Upper lobe of right lung (tissue), 1 donor: ENCODE measurements at places on chromosomes 7 and 10.

DNA sequence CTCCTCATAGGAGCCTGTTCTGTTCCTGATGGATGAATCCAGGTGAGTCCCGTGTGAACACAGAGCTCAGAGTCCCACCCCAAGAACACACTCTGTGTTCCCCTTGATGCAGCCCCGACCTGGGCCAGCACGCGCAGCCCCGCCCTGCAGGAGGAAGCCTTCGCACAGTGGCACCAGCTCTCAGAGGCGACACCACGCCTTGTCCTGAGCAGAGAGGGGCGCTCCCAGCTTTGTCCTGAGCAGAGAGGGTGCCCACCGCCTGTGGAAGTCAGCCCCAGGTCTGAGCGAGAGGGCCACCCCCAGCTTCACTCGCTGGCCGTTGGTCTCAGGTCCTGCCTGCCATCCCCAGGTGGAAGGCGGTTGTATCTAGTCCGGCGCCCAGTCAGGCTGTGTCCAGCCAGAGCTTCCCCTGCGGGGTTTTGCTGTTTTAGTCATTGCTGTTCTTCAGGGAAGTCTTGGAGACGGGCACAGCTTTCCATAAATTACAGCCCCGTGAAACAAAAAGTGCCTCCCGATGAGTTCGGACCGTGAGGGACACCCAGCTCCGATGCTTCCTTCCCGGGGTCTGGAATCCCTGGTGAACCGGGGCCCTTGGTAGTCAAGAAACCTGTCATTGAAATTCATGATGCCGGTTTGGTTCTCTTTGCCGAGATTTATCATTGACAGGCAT, 43.6 kb downstream of the NKX6-2 start:
- DNase-seq = no peak

DNA sequence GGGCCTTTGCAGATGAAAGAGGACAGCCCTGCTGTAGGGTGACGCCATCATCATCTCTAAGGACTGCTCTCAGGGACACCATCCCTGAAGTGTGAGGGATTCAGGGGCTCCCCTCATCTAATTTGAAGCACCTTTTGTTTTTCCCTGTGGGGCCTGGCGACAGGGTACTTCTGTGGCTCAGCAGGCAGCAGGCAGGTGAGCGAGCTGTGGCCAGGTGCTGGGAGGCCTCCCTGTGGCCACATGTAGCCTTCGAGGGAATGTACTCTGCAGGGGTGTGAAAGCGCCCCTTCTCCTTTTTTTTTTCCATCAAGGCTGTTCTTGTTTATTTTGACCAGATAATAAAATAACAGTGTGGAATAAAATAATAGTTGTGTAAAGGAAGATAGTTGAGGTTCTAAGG, 118.2 kb upstream of the DPP6 start:
- no peak for DNase-seq

DNA sequence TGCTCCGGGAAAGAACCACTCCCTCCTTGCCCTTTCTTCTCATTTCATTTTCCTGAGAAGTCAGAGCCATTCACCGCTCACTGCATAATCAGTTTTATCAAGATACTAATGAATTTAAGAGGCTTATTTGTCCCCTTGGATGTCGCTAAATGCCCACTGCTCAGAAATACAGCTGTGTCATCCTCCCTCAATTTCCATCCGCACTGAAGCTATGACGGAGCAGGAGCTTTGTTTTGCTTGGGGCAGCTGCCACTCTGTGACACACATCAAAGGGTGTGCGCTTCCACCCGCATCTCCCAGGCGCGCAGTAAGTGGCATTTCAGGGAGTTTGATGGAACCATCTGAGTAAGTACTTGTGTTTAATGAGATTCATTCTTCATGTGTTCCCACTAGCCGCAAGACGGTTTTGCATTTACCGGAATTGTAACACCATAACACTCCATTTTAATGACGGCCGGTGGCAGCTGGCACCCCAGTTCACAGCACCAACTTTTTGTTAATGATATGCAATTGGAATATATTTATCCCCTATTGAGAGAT, 103.8 kb upstream of the PARD3 start:
- DNase-seq = no peak

GRCh38 chr10:130790339-130790738, 521.2 kb downstream of the TCERG1L start:
- DNase-seq = no peak

- peak; percentile 48 for DNase-seq
Observed at GRCh38 chr10:485776-486175, 203.7 kb downstream of the DIP2C start.

- DNase-seq = no peak
Observed at GRCh38 chr10:113168584-113168983, 218.5 kb downstream of the TCF7L2 start.

DNA sequence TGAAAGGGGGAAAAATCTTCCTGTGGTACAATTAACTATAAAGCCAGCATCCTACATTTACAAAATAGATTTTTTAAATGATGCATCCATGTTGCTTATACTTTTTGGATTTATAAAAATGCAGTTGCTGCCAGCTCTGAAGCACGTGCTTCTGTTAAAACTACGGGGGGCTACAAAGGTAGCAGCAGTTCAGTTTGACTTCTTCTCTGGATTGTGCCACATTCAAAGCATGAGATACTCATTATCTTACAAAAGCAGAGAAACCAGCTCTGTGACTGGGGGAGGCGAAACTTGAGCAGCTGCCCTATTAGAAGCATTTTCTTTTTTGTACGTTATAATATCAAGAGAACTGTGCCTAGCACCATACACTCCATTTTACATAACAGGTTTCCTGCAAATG, 31.1 kb downstream of the NEUROD6 start:
- no peak for DNase-seq

GRCh38 chr10:122421742-122422141, 32.7 kb upstream of the ARMS2 start:
- no peak for DNase-seq

DNA sequence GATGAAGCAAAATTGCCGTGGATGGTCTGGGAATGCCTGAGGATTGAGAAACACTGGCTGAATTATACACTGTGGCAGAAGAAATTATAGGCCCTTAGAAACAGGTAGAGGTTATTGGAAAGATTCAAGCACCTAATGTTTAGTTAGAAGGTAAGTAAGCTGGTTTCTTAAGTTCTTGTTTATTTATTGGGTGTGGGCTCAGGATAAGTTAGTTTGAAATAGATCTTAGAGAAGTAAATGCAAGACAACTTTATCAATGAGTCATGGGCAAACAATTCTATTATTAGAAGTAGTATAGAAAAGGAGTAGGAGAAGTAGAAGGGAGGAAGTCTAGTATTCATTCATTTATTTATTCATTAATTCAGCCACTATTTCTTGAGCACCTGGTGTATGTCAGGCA, 96.5 kb downstream of the KAT6B start:
- no peak for DNase-seq

GRCh38 chr10:7152982-7153381, 257.9 kb downstream of the SFMBT2 start:
- no peak for DNase-seq

DNA sequence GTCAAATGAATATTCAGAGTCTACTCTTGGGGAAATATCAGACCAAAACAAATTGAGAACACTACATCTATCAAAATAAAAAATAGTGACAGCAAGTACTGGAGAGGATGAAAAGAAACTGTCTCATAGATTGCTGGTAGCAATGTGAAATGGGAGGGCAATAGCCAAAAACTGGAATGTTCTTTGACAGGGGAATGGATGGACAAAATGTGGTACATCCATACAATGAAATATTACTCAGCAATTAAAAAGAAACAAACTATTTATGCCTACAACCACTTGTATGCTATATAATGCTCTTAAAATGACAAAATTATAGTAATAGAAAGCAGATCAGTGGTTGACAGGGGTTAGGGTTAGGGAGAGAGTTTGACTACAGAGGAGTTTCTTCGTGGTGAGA, 46.0 kb downstream of the CYP51A1 start:
- no peak for DNase-seq

DNA sequence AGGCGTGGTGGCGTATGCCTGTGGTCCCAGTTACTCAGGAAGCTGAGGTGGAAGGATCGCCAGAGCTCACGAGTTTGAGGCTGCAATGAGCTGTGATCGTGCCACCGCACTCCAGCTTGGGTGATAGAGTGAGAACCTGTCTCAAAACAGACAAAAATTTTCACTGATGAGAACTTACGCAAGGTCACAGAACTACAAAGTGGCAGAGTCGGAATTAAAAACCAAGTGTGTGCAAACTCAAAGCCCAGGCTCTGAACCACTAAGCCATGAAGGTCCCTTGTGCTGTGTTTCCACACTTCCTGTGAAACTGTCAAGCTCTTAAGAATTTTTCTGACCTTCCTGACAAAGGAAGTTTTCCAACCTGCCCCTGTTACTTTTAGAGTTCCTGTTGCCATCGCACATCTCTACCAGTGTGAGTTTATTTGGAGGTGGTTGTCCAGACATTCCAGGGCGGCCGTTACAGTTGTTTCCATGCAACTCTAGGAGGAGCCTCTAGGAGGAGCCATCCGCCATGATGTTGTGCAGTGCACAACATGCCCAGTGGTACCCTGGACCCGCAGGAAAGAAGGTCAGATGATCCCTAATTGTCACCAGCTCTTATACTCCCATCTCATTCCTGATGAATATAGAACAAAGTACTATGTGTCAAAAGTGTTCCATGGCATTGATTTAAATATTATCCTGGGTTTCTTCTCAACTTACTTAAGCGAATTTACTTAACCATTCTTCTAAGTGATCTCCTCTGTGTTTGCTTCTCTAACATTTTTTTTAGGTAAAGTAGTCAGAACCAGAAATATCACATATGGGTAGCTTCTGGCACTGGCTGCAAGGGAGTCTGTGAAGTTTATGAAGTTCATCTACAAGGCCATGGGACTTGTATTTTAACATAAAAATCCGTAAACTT, 49.0 kb upstream of the LYZL1 start:
- no peak for DNase-seq

DNA sequence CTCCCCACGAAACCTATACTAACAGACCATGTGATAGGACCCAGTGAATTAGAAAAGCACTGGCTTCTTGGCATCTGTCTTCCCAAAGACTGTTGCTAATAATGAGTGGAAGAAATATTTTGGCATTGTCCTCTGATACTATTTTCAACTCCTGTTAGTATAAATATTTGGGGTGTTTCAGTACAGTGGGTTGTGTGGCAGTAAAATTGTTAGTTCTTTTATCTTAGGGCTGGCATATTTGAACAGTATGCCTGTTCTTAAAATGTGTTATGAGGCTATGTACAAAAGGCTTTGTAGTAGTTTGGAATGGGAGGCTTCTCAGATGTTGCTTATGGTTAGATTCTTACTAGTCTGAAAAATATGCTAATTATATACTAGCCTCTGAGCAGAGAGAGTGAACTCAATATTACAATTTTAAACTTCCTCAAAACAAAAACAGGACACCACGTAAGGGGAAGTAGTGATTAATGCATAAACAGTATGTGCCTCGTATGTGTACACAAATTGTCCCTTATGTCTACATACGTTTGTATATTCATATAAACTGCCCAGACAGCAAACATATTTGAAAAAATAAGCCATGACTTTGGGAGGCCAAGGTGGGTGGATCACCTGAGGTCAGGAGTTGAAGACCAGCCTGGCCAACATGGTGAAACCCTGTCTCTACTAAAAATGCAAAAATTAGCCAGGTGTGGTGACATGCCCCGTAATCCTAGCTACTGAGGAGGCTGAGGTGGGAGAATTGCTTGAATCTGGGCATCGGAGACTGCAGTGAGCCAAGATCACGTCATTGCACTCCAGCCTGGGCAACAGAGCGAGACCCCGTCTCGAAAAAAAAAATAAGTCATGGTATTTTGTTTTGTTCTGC, 115.4 kb downstream of the ARID5B start:
- no peak for DNase-seq

GRCh38 chr10:17077346-17077781, 52.2 kb downstream of the CUBN start:
- no peak for DNase-seq

GRCh38 chr7:133036289-133036688, 45.6 kb downstream of the CHCHD3 start:
- DNase-seq = no peak

- peak; percentile 85 for DNase-seq
Observed at GRCh38 chr7:71752171-71752935, 620.4 kb downstream of the GALNT17 start.

- DNase-seq = no peak
Observed at GRCh38 chr7:140358412-140359051, 39.8 kb downstream of the SLC37A3 start.

GRCh38 chr10:26335574-26336093, 102.5 kb upstream of the APBB1IP start:
- no peak for DNase-seq

- no peak for DNase-seq
Observed at GRCh38 chr10:79173582-79174262, 105.0 kb downstream of the ZMIZ1 start.

DNA sequence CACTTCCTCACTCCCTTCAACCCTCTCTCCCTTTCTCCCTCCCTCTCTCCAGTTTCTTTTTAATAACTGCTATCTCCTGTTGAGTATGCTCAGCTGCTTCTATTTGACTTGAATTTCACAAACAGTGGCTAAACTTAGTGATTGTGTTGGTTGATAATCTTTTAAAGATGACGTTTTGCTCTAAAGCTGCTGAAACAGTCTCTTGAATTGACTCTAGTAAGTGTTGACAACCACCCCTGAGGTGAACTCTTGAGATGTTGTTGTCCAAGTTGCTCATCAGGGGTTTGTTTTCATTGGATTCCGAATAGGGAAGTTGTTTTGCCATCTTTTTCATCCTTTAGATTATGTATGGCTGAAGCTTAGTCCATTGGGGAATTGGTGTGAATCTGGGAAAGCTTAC, 176.2 kb downstream of the TWIST1 start:
- DNase-seq = no peak

DNA sequence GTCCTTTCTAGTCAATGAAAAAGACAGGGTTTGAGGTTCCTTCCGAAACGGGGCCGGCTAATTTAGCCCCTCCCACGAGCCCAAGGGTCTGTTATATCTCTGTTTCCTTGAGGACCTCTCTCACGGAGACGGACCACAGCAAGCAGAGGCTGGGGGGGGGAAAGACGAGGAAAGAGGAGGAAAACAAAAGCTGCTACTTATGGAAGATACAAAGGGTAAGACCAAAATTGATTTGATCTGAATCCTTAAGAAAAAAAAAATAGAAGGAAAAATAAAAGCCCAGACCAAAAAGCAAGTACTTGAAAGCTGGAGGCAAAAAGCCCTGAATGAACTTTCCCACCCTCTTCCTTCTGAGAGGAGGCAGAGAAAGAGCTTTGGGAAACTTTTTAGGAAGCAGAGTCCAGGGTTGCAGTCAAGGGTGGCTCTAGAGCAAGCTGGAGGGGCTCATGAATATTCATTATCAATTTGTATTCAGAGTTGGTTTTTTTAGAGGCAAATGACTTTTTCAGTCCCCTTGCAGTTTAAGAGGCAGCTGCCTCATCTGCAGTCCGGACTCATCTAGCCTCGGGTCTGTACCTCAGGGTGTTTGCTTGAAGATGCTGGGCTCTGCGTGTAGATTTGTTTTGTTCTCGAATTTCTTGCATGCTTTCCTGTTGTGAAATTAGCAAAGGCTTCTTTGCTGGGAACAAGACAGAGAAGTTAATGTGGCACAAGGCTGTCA, at the start of gene ENTPD1:
TSS of gene ENTPD1 (plus strand) at position 123 of the 721 bp plus-strand sequence. CDS start at position 200, 77 bp downstream.
- no peak for DNase-seq
